ENCODE measurements at places on chromosomes 12 and 14. TPM values are rescaled to one million over a fixed set of nuclear protein-coding genes. Genes with fewer than 3 reads are reported as not detected.

POTEM gene
- total RNA-seq = not detected

DNA sequence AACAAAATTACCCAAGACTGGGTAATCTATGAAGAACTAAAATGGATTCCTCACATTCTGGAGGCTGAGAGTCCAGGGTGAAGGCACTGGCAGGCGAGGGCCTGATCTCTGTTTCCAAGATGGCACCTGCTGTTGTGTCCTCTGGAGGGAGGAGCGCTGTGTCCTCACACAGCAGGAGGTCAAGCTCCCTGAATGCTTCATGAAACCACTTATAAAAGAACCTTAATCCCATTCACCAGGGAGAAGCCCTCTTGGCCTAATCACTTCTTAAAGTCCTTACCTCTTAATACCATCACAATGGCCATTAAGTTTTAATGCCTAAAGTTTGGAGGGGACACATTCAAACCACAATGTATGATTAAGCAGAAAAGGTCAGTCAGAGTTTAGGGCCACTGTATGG lies 172.4 kb downstream of the EMP1 start:
- H3K27me3 ChIP-seq = peaks cover 10% of the 10 kb centered on the region
- H3K4me3 ChIP-seq = no peak overlapping the region

DNA sequence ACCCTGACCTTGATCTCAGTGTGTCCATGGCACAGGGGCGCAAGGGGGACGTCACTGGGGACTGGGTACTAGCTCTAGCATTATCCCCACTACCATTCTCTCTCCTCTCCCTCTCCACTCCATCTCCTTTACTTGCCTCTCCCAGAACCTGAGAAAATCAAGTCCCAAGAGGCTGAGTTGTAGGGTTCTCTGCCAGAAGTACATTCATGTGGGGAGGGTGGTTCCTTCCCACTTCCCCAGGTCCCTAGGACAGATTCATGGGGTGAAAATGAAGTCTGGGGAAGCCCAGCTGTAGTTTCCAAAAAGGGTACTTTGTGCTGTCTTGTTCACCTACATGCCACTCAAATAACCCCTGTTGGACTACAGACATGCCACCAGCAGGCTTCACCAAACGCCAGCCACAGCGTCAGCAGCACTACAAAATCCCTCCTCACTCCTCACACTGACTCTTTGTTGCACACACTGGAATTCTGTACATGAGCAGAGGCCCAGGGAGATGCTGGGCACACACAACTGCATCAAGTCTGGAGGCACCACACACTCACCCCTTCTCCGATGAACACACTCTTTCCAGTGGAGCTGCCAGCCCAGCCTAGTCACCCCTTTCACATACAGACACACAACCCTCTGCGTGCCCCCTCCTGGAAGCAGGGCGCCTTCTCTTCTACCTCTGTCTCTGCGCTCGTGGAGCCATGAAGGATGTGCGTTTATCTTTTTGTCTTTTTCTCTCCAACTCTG lies 6.9 kb downstream of the RARG start:
- H3K27me3 ChIP-seq = no peaks in the 10 kb centered on the region
- peaks cover 62% of the 10 kb centered on the region for H3K4me1 ChIP-seq
- no peak for DNase-seq

GRCh38 chr12:92445253-92446082 lies 257.3 kb upstream of the PLEKHG7 start:
- DNase-seq = no peak
- H3K27ac ChIP-seq = no peak overlapping the region
- H3K27me3 ChIP-seq = no peaks in the 10 kb centered on the region
- H3K36me3 ChIP-seq = peaks cover 5% of the 10 kb centered on the region
